Upper lobe of left lung (tissue), 6 donors: ENCODE measurements at places on chromosomes 2 and 18. TPM values are rescaled to one million over a fixed set of nuclear protein-coding genes. Genes with fewer than 3 reads are reported as not detected.
A peak's percentile ranks its signal among the peaks of the same experiment; 100 is the strongest.

- no peak overlapping the region for H3K27ac ChIP-seq
- H3K27me3 ChIP-seq: no peaks in the 10 kb centered on the region
- no peak for DNase-seq
- no peaks in the 10 kb centered on the region for H3K4me1 ChIP-seq
These were observed 446.7 kb downstream of the SETBP1 start for GRCh38 chr18:45127405-45127804.

GRCh38 chr18:28791101-28791500, 614.2 kb upstream of the CDH2 start:
- H3K36me3 ChIP-seq: no peaks in the 10 kb centered on the region
- no peak for DNase-seq
- H3K27me3 ChIP-seq: no peaks in the 10 kb centered on the region

DNA sequence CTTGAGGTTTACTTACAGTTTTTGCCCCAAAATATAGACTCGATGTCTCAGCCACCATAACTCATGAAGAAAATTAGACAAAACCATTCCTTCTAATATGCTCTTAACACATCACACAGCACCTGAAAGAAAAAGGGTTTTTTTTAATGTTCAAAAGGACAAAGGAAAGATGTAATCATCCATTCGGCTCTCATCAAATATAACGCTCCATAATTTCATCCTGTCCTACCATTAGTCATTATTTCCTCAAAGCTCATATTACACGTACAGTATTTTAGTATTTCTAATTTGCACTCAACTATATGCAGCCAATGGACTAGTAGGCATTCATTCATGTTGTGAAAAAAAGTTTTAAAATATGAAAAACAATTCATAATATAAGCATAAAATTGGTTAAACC, 24.8 kb downstream of the ESCO1 start:
- H3K4me3 ChIP-seq: no peak overlapping the region
- H3K4me1 ChIP-seq: no peaks in the 10 kb centered on the region
- H3K36me3 ChIP-seq: peaks cover 27% of the 10 kb centered on the region

GRCh38 chr2:190979906-190980629, 33.9 kb downstream of the STAT1 start:
- no peak for DNase-seq
- peaks cover 16% of the 10 kb centered on the region for H3K4me1 ChIP-seq
- peak overlapping the region; percentile 76 for H3K27ac ChIP-seq

DNA sequence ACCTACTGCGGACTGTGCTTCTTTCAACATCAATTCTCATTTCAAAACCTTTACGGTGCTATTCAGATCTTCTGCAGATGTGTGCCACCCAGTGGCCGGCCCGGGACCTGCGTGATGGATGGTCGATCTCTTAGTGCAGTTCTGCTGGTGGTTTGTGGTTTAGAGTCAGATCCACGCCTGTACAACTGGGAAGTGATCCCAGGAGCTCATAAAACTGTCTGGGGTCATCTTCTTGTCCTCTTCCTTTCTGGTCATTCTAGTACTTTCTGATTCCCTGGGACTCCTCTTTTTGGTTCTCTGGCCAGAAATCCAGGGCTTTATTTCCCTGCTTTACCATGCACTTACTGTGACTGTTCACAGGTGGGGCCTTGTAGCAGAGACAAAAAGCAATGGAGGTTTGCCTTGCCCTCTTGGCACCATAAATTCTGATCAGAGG, 15.8 kb upstream of the SELENOI start:
- H3K27ac ChIP-seq: no peak overlapping the region
- H3K36me3 ChIP-seq: no peaks in the 10 kb centered on the region
- no peak overlapping the region for H3K4me3 ChIP-seq
- peak; percentile 93 for DNase-seq

- H3K36me3 ChIP-seq: no peaks in the 10 kb centered on the region
- H3K4me1 ChIP-seq: peaks cover 44% of the 10 kb centered on the region
- DNase-seq: no peak
- peak overlapping the region; percentile 11 for H3K27ac ChIP-seq
- no peaks in the 10 kb centered on the region for H3K27me3 ChIP-seq
- no peak overlapping the region for H3K4me3 ChIP-seq
These were observed 53.9 kb downstream of the SH3BP4 start for GRCh38 chr2:235005603-235006259.

GRCh38 chr2:128017561-128017960, 10.3 kb downstream of the SAP130 start:
- no peaks in the 10 kb centered on the region for H3K4me1 ChIP-seq
- no peaks in the 10 kb centered on the region for H3K27me3 ChIP-seq
- H3K27ac ChIP-seq: no peak overlapping the region
- DNase-seq: no peak

DNA sequence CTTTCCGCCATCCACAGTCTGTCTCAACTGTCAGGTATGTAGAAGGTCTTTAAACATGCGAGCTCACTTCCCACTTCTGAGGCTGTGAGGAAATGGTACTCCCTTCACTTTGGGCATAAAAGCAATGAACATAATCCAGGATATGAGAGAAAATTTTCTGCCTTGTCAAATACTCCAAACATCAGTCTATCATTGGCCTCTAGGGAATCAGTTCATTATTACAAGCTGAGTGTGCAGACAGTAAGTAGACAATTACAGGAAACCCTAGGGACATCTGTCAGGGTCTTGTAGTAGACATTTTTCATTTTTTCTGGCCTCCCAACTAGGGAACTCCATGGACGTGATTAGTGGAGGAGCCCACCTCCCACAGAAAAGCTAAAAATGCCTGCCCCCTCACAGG, 13.6 kb upstream of the APCDD1 start:
- peaks cover 8% of the 10 kb centered on the region for H3K4me1 ChIP-seq
- no peak overlapping the region for H3K4me3 ChIP-seq

DNA sequence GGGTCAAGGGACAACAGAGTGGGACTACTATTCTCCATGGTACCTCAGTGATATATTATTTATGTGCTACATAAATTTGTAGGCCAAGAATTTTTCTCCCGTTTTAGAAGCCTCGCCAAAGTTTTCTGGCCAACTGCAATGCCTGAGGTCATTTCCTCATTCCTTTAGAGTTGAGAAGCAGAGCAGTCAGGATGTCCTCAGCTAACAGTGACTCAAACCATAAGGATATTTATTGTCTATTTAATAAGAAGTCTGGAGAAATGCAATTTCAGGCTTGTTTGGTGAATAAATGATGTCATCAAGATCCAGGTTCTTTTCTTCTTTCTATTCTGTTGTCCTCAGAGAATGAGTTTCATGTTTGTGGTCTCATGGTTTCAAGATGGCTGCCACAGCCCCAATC, 91.0 kb downstream of the ADCYAP1 start:
- DNase-seq: no peak
- H3K27me3 ChIP-seq: no peaks in the 10 kb centered on the region
- H3K36me3 ChIP-seq: no peaks in the 10 kb centered on the region
- no peak overlapping the region for H3K4me3 ChIP-seq
- H3K27ac ChIP-seq: no peak overlapping the region

GRCh38 chr2:3073041-3073595, 304.5 kb downstream of the EIPR1 start:
- peaks cover 9% of the 10 kb centered on the region for H3K4me1 ChIP-seq
- no peaks in the 10 kb centered on the region for H3K36me3 ChIP-seq
- H3K27me3 ChIP-seq: no peaks in the 10 kb centered on the region
- no peak for DNase-seq
- H3K4me3 ChIP-seq: no peak overlapping the region

CPS1 gene
- total RNA-seq: 1.9 TPM

KYNU gene
- total RNA-seq: 9.4 TPM

SERPINB11 gene
- total RNA-seq: not detected

FAM110C gene
- total RNA-seq: 4.8 TPM
